CD4-positive, alpha-beta T cell (primary cell): ENCODE measurements at places on chromosomes 7 and 10. TPM values are rescaled to one million over a fixed set of nuclear protein-coding genes. Genes with fewer than 3 reads are reported as not detected.

The NPFFR1 gene
- total RNA-seq = not detected

DNA sequence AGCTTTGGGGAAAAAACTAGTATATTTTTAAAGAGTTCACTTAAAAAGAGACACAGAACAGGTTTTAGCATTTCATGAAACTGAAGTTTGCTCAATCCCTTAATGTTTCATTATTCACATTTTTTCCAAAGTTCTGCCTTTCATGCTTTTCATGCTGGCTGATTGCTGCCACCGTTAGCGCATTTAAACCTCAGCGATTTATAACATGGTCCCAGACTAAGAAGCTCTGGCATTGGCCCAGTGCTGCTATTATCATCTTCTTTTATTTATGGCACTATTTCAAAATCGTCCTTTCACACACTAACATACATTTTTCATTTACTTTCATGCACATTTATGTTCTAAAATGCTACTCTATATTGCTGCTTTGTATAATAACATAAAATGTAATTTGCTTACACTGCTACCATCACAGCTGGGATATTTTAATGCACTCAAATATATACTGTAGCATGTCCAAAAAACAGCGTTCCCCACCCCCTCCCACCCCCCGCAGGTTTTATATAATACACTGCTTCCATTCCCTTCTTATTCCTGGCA lies 141.9 kb downstream of the MPP7 start:
- no peak for DNase-seq
- no peaks in the 10 kb centered on the region for H3K36me3 ChIP-seq
- H3K27ac ChIP-seq = no peak overlapping the region
- no peaks in the 10 kb centered on the region for H3K4me1 ChIP-seq

The CCDC172 gene
- not detected for total RNA-seq

- no peak overlapping the region for H3K4me3 ChIP-seq
- H3K27me3 ChIP-seq = peaks cover 16% of the 10 kb centered on the region
- H3K36me3 ChIP-seq = no peaks in the 10 kb centered on the region
Observed at GRCh38 chr7:41695661-41696322, 7.1 kb downstream of the INHBA start.

DNA sequence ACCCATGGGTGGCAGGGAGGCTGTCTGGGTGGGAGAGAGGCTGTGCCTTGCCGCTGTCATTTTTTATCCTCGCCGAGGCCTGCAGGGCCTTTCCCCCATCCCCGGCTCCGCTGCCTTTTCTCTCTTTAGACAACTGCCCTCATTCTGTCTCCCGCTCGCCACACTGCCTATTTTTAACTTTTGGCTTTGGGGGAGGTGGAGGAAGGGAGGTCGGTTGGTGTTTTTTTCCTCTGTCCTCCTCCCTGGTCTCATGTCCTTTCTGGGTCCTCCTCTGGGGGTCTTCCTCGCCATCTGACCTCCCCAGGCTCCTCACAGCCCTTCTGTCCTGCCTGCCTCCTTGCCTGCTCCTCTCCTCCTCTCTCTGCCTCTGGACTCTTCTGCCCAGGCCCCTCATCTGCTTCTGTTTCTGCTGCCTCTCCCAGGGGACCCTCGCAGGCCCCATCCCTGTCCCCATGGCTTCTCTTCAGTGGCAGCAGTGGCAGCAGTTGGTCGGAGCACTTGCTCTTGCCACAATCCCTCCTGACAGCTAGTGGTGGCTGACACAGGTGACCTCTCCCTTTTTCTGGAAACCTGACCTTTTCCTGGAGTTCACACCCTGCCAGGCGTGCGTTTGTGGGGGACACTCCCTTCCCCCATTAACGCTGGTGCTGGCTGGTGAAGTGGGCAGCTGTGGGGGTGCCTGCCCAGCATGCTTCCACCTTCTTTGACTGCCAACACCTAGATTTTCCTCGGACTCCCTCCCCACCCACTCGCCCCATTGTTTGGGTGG lies 19.5 kb upstream of the PCBD1 start:
- no peaks in the 10 kb centered on the region for H3K27me3 ChIP-seq
- no peak overlapping the region for H3K27ac ChIP-seq

The ABCB4 gene
- not detected for total RNA-seq

DNA sequence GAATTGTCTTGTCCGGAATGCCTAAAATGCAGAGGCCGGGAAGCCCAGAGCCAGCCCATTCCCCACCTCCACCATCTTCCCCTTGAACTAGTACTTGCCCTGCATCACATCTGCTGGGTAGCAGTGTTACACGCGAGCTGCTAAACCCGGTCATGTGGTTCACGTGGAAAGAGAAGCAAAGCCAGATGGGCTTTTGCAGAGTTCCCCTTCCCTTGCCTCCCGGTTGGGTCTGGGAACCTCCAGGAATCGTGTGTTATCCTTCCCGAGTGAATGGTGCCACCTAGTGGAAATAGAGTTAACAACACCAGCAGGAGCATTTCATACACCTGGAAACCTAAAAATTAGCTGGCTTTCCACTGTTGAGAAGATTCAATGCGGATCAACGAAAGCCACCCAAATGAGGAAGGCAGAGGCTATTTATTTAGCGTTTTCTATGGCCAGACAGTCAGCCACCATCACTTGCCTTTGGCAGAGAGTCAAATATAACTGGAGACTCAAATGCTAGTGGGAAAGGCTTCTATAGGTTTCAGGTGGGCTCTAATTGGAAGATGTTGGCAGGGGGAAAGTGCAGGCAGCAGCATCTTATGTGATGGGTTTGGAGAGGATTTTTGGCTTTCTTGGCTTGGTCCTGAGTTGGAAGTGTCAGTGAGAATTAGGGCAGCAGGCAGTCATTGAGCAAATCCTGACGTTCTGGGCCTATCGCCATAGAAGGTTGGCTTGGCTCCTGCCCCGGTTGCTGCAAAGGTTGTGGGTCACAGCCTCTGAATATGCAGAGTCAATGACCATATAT lies 12.9 kb upstream of the DENND2A start:
- no peaks in the 10 kb centered on the region for H3K27me3 ChIP-seq
- H3K4me1 ChIP-seq = peaks cover 20% of the 10 kb centered on the region
- no peak overlapping the region for H3K4me3 ChIP-seq
- H3K27ac ChIP-seq = no peak overlapping the region
- no peaks in the 10 kb centered on the region for H3K36me3 ChIP-seq

The FGF8 gene
- not detected for total RNA-seq

- no peak for DNase-seq
- peaks cover 37% of the 10 kb centered on the region for H3K36me3 ChIP-seq
- no peaks in the 10 kb centered on the region for H3K27me3 ChIP-seq
- H3K4me3 ChIP-seq = no peak overlapping the region
- H3K27ac ChIP-seq = no peak overlapping the region
Observed at GRCh38 chr7:129664029-129665012, 52.8 kb downstream of the NRF1 start.

- H3K27me3 ChIP-seq = no peaks in the 10 kb centered on the region
- H3K4me1 ChIP-seq = no peaks in the 10 kb centered on the region
- H3K36me3 ChIP-seq = no peaks in the 10 kb centered on the region
Observed at GRCh38 chr10:605632-606325, 83.7 kb downstream of the DIP2C start.

The TMEM178B gene
- not detected for total RNA-seq

DNA sequence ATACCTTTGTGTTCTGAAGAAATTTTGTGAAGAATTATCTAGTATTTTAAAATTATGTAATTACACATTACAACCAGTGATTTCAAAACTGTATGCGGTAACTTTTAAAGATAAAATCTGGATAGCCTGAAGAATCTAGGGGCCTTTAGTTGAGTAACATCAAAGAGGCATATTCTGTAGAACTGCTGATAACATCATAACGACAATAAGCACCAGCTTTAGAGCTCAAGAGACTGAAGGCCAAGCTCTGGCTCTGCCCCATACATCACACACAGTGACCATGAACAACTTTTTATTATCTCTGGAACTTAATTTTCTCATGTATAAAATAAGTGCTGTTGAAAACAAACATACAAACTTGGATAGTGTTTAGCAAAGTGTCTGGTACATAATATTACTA lies 121.1 kb upstream of the RHOBTB1 start:
- H3K36me3 ChIP-seq = no peaks in the 10 kb centered on the region
- no peak for DNase-seq
- no peak overlapping the region for H3K4me3 ChIP-seq
- no peaks in the 10 kb centered on the region for H3K4me1 ChIP-seq
- no peaks in the 10 kb centered on the region for H3K27me3 ChIP-seq

- no peak overlapping the region for H3K4me3 ChIP-seq
- H3K4me1 ChIP-seq = no peaks in the 10 kb centered on the region
- H3K27me3 ChIP-seq = peaks cover 6% of the 10 kb centered on the region
- no peak overlapping the region for H3K27ac ChIP-seq
- DNase-seq = no peak
Observed at GRCh38 chr10:121983852-121984251, 5.1 kb upstream of the TACC2 start.

DNA sequence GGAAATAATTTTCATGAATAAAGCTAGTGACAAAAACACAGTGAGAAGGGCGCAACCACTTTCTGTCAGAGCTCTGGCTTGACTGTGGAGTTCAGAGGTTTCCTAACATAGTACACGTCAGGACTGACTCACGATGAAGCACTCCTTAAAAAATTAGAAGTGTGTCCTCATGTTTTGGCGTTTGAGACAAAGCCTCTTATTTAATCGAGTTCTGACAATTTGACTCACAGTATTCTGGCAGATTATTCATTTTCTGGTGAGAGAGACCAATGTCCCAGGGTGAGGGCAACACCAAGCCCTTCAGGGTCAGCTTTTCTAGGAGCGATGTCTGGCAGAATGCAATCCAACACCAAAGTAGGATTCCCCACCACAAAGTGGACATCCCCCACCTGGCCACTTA lies 108.7 kb downstream of the DIP2C start:
- no peaks in the 10 kb centered on the region for H3K36me3 ChIP-seq
- H3K4me3 ChIP-seq = no peak overlapping the region
- no peak for DNase-seq
- no peaks in the 10 kb centered on the region for H3K4me1 ChIP-seq
- H3K27me3 ChIP-seq = no peaks in the 10 kb centered on the region

The HTRA1 gene
- total RNA-seq = not detected

DNA sequence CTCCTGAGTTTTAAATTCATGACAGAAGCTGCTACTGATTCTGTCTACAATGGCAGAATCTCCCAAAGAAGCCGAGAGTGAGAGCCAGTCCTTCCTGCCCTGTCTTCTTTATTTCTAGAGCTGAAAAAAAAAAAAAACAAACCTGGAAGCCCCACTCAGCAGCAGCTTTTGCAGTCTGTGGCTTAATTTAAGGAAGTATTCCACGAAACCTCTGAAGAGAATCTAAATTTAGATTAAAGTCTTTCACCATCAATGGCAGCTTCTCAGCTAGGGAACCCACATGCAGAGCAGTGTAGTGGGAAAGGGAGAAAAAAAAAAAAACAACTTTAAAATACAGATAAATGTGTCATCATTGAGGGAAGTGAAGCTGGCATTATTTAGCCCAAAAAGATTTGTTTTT lies 23.4 kb downstream of the SMURF1 start:
- no peak overlapping the region for H3K27ac ChIP-seq
- peaks cover 5% of the 10 kb centered on the region for H3K36me3 ChIP-seq
- H3K4me3 ChIP-seq = no peak overlapping the region
- H3K4me1 ChIP-seq = peaks cover 1% of the 10 kb centered on the region
- DNase-seq = no peak
- H3K27me3 ChIP-seq = no peaks in the 10 kb centered on the region

GRCh38 chr10:31596765-31597164 lies 277.7 kb downstream of the ZEB1 start:
- no peaks in the 10 kb centered on the region for H3K36me3 ChIP-seq
- H3K27me3 ChIP-seq = no peaks in the 10 kb centered on the region
- H3K27ac ChIP-seq = no peak overlapping the region
- DNase-seq = no peak

- H3K36me3 ChIP-seq = no peaks in the 10 kb centered on the region
- no peaks in the 10 kb centered on the region for H3K27me3 ChIP-seq
- H3K4me3 ChIP-seq = no peak overlapping the region
- H3K27ac ChIP-seq = no peak overlapping the region
Observed at GRCh38 chr10:89591796-89592271, 53.2 kb downstream of the PANK1 start.

- H3K27me3 ChIP-seq = no peaks in the 10 kb centered on the region
- DNase-seq = no peak
- no peak overlapping the region for H3K27ac ChIP-seq
- no peaks in the 10 kb centered on the region for H3K4me1 ChIP-seq
- H3K36me3 ChIP-seq = no peaks in the 10 kb centered on the region
- H3K4me3 ChIP-seq = no peak overlapping the region
Observed at GRCh38 chr7:41579961-41580935, 122.6 kb downstream of the INHBA start.

DNA sequence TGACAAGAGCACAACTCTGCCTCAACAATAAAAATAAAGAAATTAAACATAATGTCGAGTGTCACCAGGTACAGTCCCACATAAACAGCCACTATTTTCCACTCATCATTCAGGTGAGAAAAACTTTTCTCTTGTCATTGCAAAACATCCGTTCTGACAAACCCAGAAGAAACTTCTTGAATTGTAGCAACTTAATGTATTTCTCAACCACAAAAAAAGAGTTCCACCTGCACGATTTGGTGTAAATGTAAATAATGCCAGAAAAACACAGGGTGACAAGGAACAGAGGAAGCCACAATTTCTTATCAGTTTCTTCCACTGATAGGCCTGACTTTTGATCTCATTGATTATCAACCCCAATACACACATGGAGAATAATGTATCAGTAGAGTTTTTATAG lies 26.8 kb upstream of the INSIG1 start:
- H3K4me3 ChIP-seq = no peak overlapping the region
- H3K27ac ChIP-seq = no peak overlapping the region
- peaks cover 5% of the 10 kb centered on the region for H3K27me3 ChIP-seq
- no peaks in the 10 kb centered on the region for H3K36me3 ChIP-seq
- no peak for DNase-seq
- H3K4me1 ChIP-seq = no peaks in the 10 kb centered on the region

The SAMD9 gene
- 21.5 TPM for total RNA-seq

The SUN1 gene
- 104 TPM for total RNA-seq

DNA sequence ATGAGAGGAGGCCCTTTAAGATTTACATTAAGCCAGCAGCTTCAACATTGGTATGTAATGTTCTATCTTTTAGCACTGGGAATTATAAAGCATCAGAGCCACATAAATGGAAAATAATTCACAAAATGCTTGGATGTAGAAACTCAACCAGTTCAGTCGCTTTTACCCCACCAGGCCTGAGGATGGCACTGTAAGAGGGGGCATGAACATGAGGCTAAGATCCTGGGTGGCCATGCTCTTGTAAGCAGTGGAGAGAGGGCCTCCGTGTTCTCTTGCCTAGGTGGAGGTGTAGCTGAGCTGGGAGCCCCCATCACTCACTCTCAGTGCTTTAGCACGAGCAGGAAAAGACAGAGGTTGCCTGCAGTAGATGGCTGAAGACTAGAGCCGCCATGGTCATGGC lies 238.8 kb downstream of the FANK1 start:
- H3K27ac ChIP-seq = no peak overlapping the region
- H3K4me3 ChIP-seq = no peak overlapping the region
- peaks cover 5% of the 10 kb centered on the region for H3K4me1 ChIP-seq
- no peaks in the 10 kb centered on the region for H3K36me3 ChIP-seq
- no peak for DNase-seq

The CRTAC1 gene
- total RNA-seq = not detected

The GIMAP1 gene
- total RNA-seq = 8.0 TPM

GRCh38 chr7:135352285-135352684 lies 118.6 kb downstream of the STRA8 start:
- H3K4me3 ChIP-seq = no peak overlapping the region
- no peaks in the 10 kb centered on the region for H3K4me1 ChIP-seq
- no peaks in the 10 kb centered on the region for H3K27me3 ChIP-seq
- H3K36me3 ChIP-seq = no peaks in the 10 kb centered on the region
- no peak overlapping the region for H3K27ac ChIP-seq

GRCh38 chr10:95540514-95541052 lies 20.6 kb downstream of the SORBS1 start:
- no peak overlapping the region for H3K27ac ChIP-seq
- no peaks in the 10 kb centered on the region for H3K36me3 ChIP-seq
- no peak for DNase-seq
- no peaks in the 10 kb centered on the region for H3K27me3 ChIP-seq
- no peak overlapping the region for H3K4me3 ChIP-seq

The OSBPL3 gene
- total RNA-seq = 25.4 TPM
